GM23248 (cell line): ENCODE measurements at places on chromosomes 5 and 9. TPM values are rescaled to one million over a fixed set of nuclear protein-coding genes. Genes with fewer than 3 reads are reported as not detected.
A peak's percentile ranks its signal among the peaks of the same experiment; 100 is the strongest.

DNA sequence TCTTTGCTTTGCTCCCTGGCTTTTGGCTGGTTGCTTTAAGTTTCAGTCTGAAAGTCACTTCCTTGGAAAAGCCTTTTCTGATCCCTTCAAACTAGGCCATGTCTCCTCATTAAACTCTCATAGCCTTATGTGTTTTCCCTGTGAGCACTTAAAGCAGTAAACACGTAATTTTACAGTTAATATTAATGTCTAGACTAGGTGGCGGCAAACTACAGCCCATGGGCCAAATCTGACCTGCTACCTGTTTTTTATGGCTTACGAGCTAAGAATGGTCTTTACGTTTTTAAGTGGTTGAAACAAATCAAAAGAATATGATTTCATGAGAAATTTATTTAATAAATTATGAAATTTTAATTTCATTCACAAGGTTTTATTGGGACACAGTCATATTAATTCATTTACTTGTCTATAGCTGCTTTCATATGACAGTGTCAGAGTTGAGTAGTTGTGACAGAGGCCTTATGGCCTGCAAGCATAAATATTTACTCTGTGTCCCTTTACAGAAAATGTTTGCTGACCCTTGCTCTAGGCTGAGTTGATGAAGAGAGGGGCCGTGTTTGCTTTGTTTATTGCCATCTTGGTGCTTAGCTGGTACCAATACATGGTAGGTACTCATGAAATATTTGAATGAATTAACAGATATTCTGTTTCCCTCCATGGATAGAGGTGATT, 7.4 kb downstream of the SLC44A1 start:
- H3K27ac ChIP-seq: no peak overlapping the region
- no peaks in the 10 kb centered on the region for H3K36me3 ChIP-seq
- no peak overlapping the region for H3K4me3 ChIP-seq
- H3K27me3 ChIP-seq: no peaks in the 10 kb centered on the region
- DNase-seq: no peak

- H3K4me3 ChIP-seq: no peak overlapping the region
- H3K27me3 ChIP-seq: peaks cover 10% of the 10 kb centered on the region; the same call in 1 of the 2 replicates
- DNase-seq: no peak
Measured at GRCh38 chr9:90854637-90855175, 53.1 kb downstream of the SYK start.

GRCh38 chr5:132022737-132023136, 11.3 kb upstream of the ACSL6 start:
- peaks cover 5% of the 10 kb centered on the region; the same call in 1 of the 2 replicates for H3K27me3 ChIP-seq
- no peaks in the 10 kb centered on the region for H3K36me3 ChIP-seq
- no peak overlapping the region for H3K27ac ChIP-seq
- peak; percentile 49 for DNase-seq
- H3K4me3 ChIP-seq: no peak overlapping the region

DNA sequence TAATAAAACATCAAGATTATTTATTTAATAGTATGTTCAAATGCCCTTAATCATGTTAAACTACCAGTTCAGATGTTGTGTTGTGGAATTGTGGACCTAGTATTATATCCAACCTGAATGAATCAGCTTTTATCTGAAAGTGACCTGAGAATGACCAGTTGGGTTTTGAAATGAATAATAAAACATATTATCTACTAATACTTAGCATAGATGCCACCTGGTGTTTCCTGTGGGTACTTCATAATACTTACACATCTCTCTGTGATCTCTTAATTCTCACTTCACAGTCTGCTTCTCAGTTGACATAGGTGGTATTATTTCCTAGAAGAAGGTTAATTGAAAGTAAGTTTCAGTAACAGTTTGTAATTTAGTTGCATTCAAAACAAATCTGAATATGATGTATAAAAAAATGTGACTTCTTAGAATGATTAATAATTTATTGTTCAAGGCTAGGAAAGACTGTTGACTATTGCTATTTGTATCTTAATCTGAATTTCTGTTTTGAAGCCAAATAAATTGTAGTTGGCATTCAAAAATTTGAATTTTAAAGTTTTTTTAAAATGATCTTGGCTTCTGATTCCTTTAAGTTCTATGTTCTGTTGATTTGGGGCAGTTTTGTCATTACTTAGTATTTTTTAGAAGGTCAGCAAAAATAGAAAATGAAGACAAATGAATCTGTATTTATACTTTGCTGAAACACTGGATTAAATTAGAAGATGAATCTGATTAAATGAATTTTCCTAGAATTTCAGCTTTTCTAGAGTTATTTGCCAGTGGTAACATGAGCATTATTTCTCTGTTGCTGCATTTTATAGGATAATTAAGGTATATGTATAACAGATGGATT, 48.2 kb downstream of the KIF2A start:
- peak; percentile 81 for DNase-seq
- no peak overlapping the region for H3K4me3 ChIP-seq
- no peaks in the 10 kb centered on the region for H3K4me1 ChIP-seq
- peaks cover 46% of the 10 kb centered on the region for H3K36me3 ChIP-seq
- no peaks in the 10 kb centered on the region for H3K27me3 ChIP-seq

DNA sequence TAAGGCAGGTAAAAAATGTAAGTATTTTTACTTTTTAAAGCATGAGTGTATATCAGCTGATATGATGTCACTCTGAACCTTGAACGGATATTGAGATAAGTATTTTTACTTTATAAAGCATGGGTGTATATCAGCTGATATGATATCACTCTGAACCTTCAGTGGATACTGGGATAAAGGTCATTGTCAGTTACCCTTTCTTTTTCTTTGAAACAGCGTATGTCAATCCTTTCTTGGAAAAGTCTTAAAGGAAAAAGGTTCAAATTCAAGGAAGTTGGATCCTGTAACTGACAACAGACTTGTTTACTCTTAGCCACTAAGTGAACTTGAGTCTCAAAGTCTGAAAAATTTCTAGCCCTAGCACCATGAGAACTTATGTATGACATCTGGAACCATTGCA, 61.7 kb upstream of the IFNK start:
- DNase-seq: no peak
- H3K4me1 ChIP-seq: peaks cover 4% of the 10 kb centered on the region; the same call in 1 of the 2 replicates
- no peak overlapping the region for H3K4me3 ChIP-seq
- no peak overlapping the region for H3K27ac ChIP-seq
- H3K27me3 ChIP-seq: no peaks in the 10 kb centered on the region
- no peaks in the 10 kb centered on the region for H3K36me3 ChIP-seq

DNA sequence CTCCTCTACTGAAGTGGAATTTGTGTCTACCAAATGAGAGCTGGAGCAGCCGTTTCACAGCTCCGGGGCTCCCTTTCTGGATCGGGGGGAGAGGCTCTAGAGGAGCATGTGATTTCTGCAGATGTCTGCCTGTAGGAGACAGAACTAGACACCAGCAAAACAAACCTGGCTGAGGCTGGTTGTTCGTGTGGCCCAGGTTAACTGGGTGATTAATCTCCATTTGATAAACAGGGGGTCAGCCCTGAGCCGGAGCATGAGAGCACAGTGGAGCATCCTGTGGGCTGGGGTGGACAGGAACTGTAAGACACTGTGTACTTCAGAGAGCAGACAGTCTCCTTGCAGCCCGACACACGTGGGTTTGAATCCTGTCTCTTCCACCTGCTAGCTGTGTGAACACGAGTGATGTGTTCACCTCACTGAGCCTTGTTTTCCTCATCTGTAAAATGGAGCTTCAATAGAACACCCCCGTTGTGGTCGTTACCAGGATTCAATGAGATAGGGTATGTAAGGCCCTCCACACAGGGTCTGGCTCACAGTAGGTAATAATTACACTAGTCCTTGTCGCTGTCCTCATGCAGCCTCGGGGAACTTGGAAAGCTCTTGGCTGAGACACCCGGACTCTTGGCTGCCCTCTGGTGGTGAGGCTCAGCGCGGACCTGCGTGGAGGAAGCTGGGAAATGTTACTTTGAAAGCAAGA, 12.9 kb downstream of the CXCL14 start:
- peak; percentile 75 for DNase-seq
- H3K27ac ChIP-seq: no peak overlapping the region
- H3K4me1 ChIP-seq: 0 out of 2 replicates have a peak, but pooled peaks cover 7% of the 10 kb centered on the region
- H3K36me3 ChIP-seq: no peaks in the 10 kb centered on the region
- 0 out of 2 replicates have a peak, but pooled peaks cover 12% of the 10 kb centered on the region for H3K27me3 ChIP-seq
- no peak overlapping the region for H3K4me3 ChIP-seq

GRCh38 chr9:132647806-132648205, 22.0 kb downstream of the DDX31 start:
- H3K36me3 ChIP-seq: peaks cover 49% of the 10 kb centered on the region
- DNase-seq: no peak
- peak overlapping the region; percentile 86 for H3K27ac ChIP-seq
- H3K27me3 ChIP-seq: no peaks in the 10 kb centered on the region
- peaks cover 20% of the 10 kb centered on the region for H3K4me1 ChIP-seq

- peaks cover 9% of the 10 kb centered on the region; the same call in 1 of the 2 replicates for H3K27me3 ChIP-seq
- peaks cover 15% of the 10 kb centered on the region for H3K4me1 ChIP-seq
- H3K27ac ChIP-seq: peak overlapping the region; percentile 82
- peak overlapping the region; percentile 27; the same call in 1 of the 2 replicates for H3K4me3 ChIP-seq
Measured at GRCh38 chr5:177389241-177390169, 5.3 kb downstream of the SLC34A1 start.

- no peaks in the 10 kb centered on the region for H3K36me3 ChIP-seq
- H3K4me3 ChIP-seq: no peak overlapping the region
- no peaks in the 10 kb centered on the region for H3K27me3 ChIP-seq
- no peak overlapping the region for H3K27ac ChIP-seq
Measured at GRCh38 chr9:26516773-26517343, 375.7 kb downstream of the CAAP1 start.

- no peaks in the 10 kb centered on the region for H3K4me1 ChIP-seq
- no peak overlapping the region for H3K27ac ChIP-seq
Measured at GRCh38 chr9:35763803-35764202, 9.7 kb upstream of the MSMP start.

DNA sequence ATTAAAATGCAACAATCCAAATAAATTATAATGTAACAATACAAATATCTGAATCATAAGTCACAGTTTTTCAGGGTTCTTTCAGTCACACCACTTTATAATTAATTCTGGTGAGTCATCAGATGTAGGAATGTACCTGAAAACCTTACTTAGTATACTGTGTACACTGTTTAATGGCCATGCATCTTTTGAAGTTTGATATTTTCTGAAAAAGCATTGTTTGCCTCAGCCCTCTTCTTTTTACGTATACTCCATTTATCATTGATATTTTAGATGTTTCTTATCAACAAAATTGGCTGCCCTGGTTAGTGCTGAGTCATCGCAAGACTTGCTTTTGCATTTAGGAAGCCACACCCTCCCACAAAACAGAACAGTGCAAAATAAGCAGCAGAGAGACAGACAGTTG, 218.6 kb downstream of the PJA2 start:
- no peak overlapping the region for H3K4me3 ChIP-seq
- H3K36me3 ChIP-seq: peaks cover 6% of the 10 kb centered on the region; the same call in 1 of the 2 replicates

- H3K4me1 ChIP-seq: no peaks in the 10 kb centered on the region
- no peaks in the 10 kb centered on the region for H3K36me3 ChIP-seq
- DNase-seq: peak; percentile 39
- no peak overlapping the region for H3K27ac ChIP-seq
Measured at GRCh38 chr9:91711755-91712601, 238.1 kb downstream of the ROR2 start.

Gene RASEF
- polyA plus RNA-seq: not detected in 2 replicates

Gene MINAR2
- polyA plus RNA-seq: not detected in 2 replicates
